SW 1271 (cell line): ENCODE measurements at places on chromosomes 11 and 22.

DNA sequence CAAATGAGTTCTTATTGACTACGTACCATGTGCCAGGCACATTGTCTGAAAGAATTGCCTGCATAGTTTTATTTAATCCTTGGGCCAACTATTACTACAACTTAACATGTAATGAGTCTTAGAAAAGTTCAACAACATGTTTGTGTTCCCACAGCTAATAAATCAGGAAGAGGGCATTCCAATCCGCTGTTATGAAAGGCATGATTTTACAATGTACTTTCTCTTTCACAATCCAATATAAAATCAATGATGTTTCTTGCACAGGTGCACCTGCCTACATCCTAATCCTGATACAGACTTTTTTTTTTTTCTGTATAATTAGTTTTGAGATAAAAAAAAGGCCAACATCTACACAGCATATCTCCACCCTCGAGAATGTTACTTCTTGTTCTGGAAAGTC, 728.4 kb upstream of the CCDC90B start:
- DNase-seq = no peak

- no peak for DNase-seq
Observed at GRCh38 chr22:39183991-39184585, 31.6 kb upstream of the CBX7 start.

DNA sequence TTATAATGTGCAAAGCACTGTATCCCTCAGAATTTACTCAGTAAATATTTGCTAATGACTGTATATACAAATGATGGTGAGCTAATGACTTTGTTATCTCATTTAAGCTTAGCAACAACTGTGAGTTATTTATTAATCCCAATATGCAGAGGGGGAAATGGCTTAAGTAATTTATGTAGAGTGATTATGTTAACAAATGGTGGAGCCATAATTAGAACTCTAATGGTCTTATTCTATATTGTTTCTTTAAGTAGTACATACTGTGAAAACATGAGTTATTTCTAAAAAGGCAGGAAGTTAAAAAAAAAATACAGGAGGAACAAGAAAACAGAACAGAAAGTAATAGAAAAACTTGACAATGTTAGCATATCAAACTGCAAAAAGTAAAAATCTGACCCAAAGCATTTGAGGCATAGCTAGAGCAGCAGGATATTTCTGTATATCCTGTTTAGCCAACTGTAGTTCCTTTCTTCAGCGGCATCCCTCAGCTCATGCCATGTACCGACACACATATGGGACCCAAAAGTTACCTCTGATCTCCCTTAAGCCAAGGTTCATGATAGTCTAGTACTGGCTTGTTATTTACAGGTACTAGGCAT, 94.2 kb downstream of the FCHSD2 start:
- DNase-seq = no peak

DNA sequence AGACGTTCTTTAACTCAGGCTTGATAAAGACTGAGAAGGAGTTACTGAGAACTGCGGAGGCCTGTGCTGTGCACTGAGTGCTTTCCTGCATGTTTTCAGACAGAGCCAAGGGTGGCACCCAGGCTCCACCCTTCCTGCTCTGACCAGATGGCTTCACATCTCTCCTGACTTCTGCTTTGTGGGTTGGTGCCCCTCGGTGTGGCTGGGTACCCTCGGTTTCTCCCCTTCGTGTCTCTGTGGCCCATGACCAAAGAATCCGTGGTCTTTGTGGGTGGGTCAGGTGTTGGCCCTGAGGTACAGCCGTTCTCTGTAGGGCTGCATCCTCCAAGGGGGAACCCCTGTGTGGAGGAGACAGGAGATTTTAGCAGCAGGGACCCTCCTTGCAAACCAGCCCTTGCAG, 34.3 kb downstream of the GRIK4 start:
- no peak for DNase-seq

DNA sequence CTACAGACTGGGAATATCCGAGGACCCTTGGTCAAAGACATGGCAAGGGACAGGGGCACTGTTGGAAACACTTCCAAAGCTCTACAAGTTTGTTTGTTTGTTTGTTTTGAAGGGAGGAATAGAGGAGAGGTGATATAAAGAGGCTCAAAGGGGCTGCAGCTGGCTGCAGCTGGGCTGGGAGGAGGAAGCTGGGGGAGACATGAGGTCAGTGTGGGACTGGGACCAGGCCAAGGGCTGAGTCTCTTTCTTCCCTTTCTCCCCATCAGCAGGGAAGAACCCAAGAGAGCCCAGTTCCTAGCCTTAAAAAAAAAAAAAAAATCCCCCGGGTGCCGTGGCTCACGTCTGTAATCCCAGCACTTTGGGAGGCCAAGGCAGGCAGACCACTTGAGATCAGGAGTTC, 5.0 kb downstream of the RHOG start:
- no peak for DNase-seq

DNA sequence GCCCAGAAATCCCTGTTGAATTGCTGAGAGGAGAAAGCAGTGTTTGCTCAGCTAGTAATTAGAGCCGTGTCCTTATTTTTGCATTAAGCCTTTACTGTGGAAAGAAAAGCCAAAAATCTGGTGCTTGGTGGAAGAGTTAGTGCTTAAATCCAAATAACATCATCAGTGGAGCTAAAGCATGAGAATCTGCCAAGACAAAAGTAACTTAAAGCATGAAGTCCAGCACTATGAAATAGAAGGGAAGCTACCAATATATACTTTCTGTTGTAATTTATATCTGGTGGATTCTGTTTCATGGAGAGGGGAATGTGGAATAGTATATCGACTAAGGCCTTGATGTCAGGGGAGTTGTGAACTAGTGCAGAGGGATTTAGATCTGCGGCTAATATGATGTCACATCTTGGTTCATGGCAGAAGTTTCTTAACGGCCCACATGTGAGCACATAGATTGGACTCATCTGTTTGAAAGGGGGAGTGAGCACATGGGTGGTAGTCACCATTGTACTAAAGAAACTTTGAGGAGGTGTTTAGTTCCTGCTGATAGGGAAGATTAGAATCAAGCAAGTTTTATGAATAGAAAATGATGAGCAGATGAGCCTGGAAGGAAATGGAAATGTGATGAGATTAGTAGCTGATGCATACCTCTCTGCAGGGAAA, 224.4 kb upstream of the MTNR1B start:
- no peak for DNase-seq

- no peak for DNase-seq
Observed at GRCh38 chr11:84408946-84409411, 1122.8 kb upstream of the CCDC90B start.
